Muscle of leg (tissue), 16 donors: ENCODE measurements at places on chromosomes 3 and 15. TPM values are rescaled to one million over a fixed set of nuclear protein-coding genes. Genes with fewer than 3 reads are reported as not detected.

DNA sequence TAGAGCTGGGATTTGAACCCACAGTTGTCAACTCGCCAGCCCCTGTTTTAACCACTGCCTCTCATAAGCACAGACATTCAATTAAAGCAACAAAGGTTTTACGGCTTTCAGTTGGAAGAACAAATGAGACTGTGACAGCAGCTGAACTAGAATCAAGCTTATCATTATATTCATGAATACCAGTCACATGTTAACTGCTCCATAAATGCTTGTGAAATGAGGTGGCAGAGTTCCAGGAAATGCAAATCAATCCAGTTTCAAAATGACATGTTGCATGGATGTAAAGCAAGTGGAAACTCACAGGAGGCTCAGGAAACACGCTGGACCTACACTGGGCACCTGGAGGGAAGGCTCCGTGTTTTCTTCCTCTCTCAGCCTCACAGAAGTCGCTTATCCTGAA, 3.9 kb downstream of the GP5 start:
- H3K27ac ChIP-seq: no peak overlapping the region
- peaks cover 42% of the 10 kb centered on the region for H3K27me3 ChIP-seq
- peak; percentile 25 for DNase-seq
- H3K4me1 ChIP-seq: peaks cover 22% of the 10 kb centered on the region

DNA sequence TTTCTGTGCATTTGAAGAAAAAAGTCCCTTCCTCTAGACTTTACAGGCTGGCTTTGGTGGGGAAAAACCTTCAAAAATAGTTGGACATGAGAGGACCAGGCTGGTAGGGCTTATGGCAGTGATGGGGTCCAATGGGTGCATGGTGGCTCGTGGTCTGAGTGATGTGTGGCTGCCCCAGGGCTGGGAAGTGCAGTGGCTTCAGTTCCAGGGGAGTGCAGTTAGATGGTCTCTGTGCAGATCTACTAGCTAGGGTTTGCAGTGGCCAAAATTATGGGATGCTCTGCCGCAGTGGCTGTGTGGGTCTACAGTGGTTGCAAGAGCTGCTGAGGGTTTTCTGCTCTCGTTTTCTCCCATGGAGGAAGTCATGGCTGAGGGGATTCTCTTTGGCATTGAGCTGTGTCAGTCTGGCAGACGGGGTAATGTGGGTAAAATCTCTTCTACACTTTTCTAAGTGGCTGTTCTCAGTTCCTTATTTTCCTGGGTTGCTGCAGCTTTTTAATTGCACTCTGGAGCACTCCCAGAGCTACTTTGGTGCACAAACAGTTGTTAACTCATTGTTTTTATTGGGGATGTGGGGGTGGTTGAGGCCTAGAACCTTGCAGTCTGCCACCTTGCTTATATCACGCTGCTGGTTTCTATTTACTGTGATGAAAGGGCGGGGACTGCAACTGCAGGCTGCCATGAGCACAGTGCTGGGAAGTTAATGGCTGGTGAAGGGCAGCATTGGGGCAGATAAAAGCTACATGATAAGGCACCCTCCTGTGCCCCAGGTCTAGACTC, 1324.6 kb downstream of the NSUN3 start:
- H3K27ac ChIP-seq: no peak overlapping the region
- no peak for DNase-seq
- H3K4me1 ChIP-seq: no peaks in the 10 kb centered on the region
- H3K27me3 ChIP-seq: no peaks in the 10 kb centered on the region
- no peak overlapping the region for H3K4me3 ChIP-seq

DNA sequence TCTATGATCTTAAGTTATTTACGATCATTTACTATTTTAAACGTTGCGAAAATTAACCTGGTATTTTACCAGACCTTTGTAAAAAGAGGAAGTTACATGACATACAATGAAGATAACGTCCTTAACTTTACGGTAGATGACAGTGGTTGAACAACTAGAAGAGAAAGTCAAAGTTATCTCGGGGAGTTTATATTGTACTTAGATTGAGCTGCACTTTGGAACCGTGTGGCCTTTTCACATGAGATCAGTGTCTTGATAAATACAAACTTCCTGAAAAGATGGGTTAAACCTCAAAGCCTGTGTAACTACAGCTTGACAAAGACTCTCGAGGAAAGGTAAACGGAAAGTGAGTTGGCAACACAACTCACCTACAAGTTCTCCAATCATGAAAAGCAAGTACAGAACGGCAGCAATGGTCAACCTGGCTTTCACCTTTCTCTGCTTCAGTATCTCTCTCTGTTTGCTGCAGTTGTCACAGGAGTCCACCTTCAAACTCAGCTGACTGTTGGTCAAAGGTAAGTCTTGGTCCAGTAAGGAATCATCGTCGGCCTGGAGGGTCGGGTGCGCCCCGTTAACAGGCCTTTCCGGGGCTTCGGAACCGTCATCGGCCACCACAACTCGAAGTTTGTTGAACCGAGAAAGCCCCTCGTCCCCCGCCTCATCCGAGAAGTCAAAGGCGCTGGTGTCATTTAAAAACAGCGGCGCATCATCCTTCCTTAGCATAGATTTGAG, 793 bp downstream of the SLC30A4 start:
- H3K27me3 ChIP-seq: no peaks in the 10 kb centered on the region
- H3K36me3 ChIP-seq: no peaks in the 10 kb centered on the region
- peak overlapping the region; percentile 67 for H3K4me3 ChIP-seq

- H3K4me1 ChIP-seq: no peaks in the 10 kb centered on the region
- H3K4me3 ChIP-seq: no peak overlapping the region
- H3K27me3 ChIP-seq: no peaks in the 10 kb centered on the region
- no peaks in the 10 kb centered on the region for H3K36me3 ChIP-seq
Observed at GRCh38 chr15:42033214-42033873, 12.5 kb upstream of the PLA2G4E start.

GRCh38 chr3:64861684-64862083, 173.9 kb upstream of the ADAMTS9 start:
- H3K4me1 ChIP-seq: peaks cover 13% of the 10 kb centered on the region
- no peak overlapping the region for H3K27ac ChIP-seq
- H3K27me3 ChIP-seq: no peaks in the 10 kb centered on the region

DNA sequence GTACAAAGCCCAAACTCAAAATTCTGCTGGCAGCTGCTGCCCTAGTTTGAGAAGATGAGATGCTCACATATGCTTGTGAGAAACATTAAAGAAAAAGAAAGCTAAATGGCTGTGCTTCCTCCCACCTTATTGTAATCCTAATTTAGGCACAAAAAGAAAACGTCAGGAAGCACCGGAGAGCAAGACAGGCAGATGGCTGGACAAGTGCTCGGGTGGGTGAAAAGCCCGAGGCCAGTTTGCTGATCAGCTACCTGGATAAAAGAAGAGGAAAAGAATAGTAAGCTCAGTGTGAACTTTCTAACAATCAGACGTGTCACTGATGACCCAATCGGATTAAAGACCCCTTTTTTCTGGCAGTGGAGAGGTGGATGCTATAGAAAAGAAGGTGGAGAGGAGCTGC, 368.0 kb upstream of the ATP10A start:
- no peak overlapping the region for H3K27ac ChIP-seq
- H3K4me1 ChIP-seq: no peaks in the 10 kb centered on the region
- no peak overlapping the region for H3K4me3 ChIP-seq

DNA sequence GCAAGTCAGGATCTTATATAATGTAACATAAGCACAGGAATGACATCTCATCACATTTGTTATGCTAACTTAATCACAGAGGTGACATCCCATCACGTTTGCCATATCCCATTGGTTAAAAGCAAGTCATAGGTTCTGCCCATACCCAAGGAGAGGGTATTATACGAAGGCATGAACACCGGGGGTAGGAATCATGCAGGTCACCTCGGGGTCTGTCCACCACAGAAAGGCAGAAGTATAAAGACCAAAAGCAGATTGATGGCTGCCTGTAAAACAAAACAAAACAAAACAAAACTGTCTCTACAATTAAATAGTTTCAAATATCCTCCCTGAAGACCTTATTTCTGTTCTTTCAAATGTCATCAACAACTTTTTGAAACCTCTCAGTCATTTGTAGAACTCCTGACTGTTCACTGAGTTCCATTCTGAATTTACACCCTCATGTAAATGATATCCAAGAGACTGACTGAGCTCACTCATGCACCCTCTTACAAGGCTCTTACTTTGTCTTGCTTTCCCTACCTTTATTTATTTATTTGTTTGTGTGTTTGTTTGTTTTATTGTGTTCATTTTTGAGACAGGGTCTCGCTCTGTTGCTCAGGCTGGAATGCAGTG, 22.7 kb upstream of the ZNF639 start:
- H3K27ac ChIP-seq: no peak overlapping the region
- no peak for DNase-seq
- no peak overlapping the region for H3K4me3 ChIP-seq
- no peaks in the 10 kb centered on the region for H3K27me3 ChIP-seq
- no peaks in the 10 kb centered on the region for H3K36me3 ChIP-seq

DNA sequence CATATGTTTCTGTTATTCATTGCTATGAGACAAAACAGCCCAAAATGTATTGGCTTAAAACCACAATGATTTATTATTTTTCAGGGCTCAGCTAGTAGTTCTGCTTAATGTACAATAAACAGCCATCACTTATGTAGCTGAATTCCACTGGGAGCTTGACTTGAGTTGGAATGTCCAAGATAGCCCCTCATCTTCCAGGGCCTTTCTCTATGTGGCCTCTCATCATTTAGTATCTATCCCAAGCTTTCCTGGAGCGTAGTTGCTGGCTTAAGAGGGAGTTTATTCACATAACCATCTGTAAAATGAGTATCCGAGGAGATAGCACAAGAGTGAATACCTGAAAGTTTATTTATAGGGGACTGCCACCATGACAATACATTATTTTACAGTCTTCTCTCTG, 176.8 kb downstream of the EPHA6 start:
- H3K27ac ChIP-seq: no peak overlapping the region
- H3K4me3 ChIP-seq: no peak overlapping the region
- H3K36me3 ChIP-seq: no peaks in the 10 kb centered on the region
- no peaks in the 10 kb centered on the region for H3K4me1 ChIP-seq
- DNase-seq: peak; percentile 49
- H3K27me3 ChIP-seq: no peaks in the 10 kb centered on the region

- no peaks in the 10 kb centered on the region for H3K27me3 ChIP-seq
- no peak overlapping the region for H3K4me3 ChIP-seq
- H3K27ac ChIP-seq: no peak overlapping the region
- no peak for DNase-seq
- no peaks in the 10 kb centered on the region for H3K36me3 ChIP-seq
Observed at GRCh38 chr15:56877255-56877970, 41.0 kb upstream of the TCF12 start.

DNA sequence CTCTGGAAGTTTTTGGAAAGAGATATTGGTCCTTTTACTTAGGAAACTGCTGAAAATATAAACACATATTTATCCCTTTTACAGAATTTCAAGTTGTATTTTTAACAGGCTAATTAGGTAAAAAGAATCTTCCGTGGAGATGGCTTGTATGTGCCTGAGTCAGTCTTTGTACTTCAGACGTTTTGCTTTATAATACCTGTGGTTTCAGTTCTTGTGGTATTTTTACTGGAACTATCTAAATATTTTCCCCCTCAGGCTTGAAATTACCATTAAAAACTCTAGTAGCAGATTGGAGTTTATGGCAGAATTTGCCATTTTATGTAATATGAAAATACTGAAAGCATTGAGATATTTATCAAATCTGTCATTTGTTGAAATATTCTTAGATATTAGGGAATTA, 151.6 kb upstream of the CGNL1 start:
- no peak overlapping the region for H3K27ac ChIP-seq
- no peak for DNase-seq
- H3K36me3 ChIP-seq: no peaks in the 10 kb centered on the region
- no peak overlapping the region for H3K4me3 ChIP-seq
- no peaks in the 10 kb centered on the region for H3K4me1 ChIP-seq

GRCh38 chr15:82062479-82063454, 16.9 kb upstream of the MEX3B start:
- no peak for DNase-seq
- H3K27me3 ChIP-seq: peaks cover 9% of the 10 kb centered on the region
- H3K27ac ChIP-seq: no peak overlapping the region

- H3K27me3 ChIP-seq: peaks cover 7% of the 10 kb centered on the region
- no peaks in the 10 kb centered on the region for H3K36me3 ChIP-seq
- no peak overlapping the region for H3K27ac ChIP-seq
- no peak overlapping the region for H3K4me3 ChIP-seq
Observed at GRCh38 chr3:127413871-127414270, 126.0 kb upstream of the PRR20G start.

DNA sequence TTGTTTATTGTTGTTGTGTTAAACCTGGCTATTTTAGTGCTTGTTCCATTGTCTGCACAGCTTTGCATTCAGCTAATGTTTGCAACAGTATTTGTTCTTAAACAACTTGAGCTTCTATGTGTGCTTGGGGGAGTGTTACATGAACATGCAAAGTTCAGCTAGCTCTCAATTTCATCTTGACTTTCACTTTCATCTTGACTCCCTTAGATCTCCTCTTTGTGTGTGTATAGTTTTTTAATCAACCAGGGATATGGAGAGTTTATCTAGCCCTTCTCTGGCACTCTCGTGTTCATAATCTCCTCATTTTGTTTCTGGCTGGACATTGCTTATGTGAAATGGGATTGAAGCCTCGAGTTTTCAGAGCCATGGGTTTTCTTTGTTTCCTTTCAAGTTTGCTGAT, 212.4 kb upstream of the ZBTB20 start:
- H3K27ac ChIP-seq: no peak overlapping the region
- H3K27me3 ChIP-seq: no peaks in the 10 kb centered on the region
- DNase-seq: peak; percentile 17
- no peaks in the 10 kb centered on the region for H3K4me1 ChIP-seq
- no peaks in the 10 kb centered on the region for H3K36me3 ChIP-seq

GRCh38 chr3:192261135-192261534, 466.2 kb downstream of the FGF12 start:
- H3K27ac ChIP-seq: no peak overlapping the region
- H3K4me3 ChIP-seq: no peak overlapping the region
- no peaks in the 10 kb centered on the region for H3K27me3 ChIP-seq
- no peaks in the 10 kb centered on the region for H3K36me3 ChIP-seq

DNA sequence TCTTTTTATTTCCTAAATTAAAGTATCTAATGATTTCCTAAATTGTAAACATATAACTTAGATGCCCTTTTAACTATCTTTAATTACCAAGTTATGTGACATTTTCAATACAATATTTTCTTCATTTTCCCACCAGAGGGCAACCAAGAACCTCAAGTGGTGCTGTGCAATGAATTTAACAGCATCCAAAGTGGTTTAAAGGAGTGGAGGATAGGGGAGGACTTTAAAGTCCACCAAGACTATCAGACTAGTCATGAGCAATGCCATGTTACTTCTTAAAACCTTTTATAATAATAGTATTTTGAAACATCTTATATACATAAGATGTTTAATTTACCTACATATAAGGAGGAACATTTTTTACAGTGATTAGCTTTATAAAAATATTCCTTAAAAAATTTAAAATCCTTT, 74.4 kb downstream of the DLG1 start:
- H3K27ac ChIP-seq: no peak overlapping the region
- peak; percentile 71 for DNase-seq
- H3K4me1 ChIP-seq: no peaks in the 10 kb centered on the region
- no peaks in the 10 kb centered on the region for H3K36me3 ChIP-seq

DNA sequence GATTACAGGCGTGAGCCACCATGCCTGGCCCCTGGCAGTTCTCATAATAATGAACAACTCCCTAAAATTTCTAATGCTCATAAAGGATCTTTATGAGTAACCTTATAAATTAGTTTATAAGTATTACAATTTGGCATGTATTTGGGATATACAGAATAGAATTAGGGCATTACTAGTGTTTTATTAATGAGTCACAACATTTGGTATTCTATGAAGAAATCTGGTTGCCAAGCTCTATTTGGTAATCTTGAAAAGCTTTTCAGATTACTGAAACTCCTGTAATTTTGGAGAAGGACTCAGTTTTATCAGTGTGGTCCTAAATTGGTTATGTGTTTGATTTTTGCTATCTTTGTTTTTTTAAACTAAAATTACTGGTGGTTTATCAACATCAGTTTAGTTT, 45.8 kb downstream of the TM6SF1 start:
- no peak overlapping the region for H3K27ac ChIP-seq
- peaks cover 30% of the 10 kb centered on the region for H3K36me3 ChIP-seq
- H3K27me3 ChIP-seq: no peaks in the 10 kb centered on the region
- no peaks in the 10 kb centered on the region for H3K4me1 ChIP-seq

SEC62 gene
- polyA plus RNA-seq: 67.5 TPM

DUOXA2 gene
- not detected for polyA plus RNA-seq

TLR9 gene
- 0.21 TPM for polyA plus RNA-seq
